Suprapubic skin (tissue), 4 donors: ENCODE measurements at places on chromosomes 13 and 19. TPM values are rescaled to one million over a fixed set of nuclear protein-coding genes. Genes with fewer than 3 reads are reported as not detected.
A peak's percentile ranks its signal among the peaks of the same experiment; 100 is the strongest.

- no peak overlapping the region for H3K4me3 ChIP-seq
- peaks cover 52% of the 10 kb centered on the region for H3K36me3 ChIP-seq
- no peaks in the 10 kb centered on the region for H3K4me1 ChIP-seq
- no peak for DNase-seq
- H3K27ac ChIP-seq: no peak overlapping the region
These were observed 15.1 kb downstream of the ZNF175 start for GRCh38 chr19:51586103-51586728.

GRCh38 chr19:54420383-54421168, 5.3 kb downstream of the TTYH1 start:
- peaks cover 18% of the 10 kb centered on the region for H3K4me1 ChIP-seq
- no peak overlapping the region for H3K4me3 ChIP-seq
- no peak for DNase-seq
- H3K27ac ChIP-seq: peak overlapping the region; percentile 44
- H3K27me3 ChIP-seq: peaks cover 82% of the 10 kb centered on the region

- H3K4me1 ChIP-seq: peaks cover 37% of the 10 kb centered on the region
- no peak for DNase-seq
- H3K27me3 ChIP-seq: no peaks in the 10 kb centered on the region
- peaks cover 69% of the 10 kb centered on the region for H3K36me3 ChIP-seq
These were observed 4.9 kb downstream of the ERCC1 start for GRCh38 chr19:45418802-45419201.

Gene NCCRP1
- total RNA-seq: 317 TPM

Gene DKKL1
- total RNA-seq: not detected

DNA sequence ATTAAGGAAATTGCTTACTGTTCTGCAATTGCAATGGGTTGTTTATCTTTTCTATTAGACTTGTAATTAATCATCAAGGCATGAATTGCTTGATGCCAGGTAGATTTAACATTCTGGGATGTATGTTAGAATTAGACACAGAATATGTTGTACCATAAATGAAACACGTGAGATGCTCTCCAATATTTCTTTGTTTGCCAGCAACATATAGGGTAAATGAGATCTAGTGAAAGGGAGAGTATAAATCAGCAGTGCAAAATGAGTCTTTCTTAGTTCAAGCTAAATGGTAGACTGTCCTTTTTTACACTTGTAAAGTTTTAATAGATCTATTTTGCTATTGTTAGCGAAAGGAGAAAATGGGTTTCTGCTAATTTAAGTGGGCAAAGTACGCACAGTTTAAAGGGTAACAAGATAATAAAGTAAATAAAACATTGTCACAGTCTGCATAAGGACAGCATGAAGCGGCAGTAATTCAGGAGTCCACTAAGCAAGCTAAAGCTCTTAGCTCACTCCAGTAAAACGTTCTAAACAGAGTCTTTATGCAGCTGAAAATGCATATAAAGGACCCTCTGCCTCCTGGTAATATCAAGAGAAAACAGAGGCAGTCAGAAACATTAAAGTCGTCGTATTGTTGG, 1137.1 kb downstream of the OLFM4 start:
- no peak for DNase-seq
- H3K27ac ChIP-seq: no peak overlapping the region
- H3K4me1 ChIP-seq: no peaks in the 10 kb centered on the region
- H3K27me3 ChIP-seq: no peaks in the 10 kb centered on the region

- H3K4me3 ChIP-seq: no peak overlapping the region
- DNase-seq: no peak
These were observed 1.8 kb downstream of the LIN37 start for GRCh38 chr19:35750167-35750566.

- no peak overlapping the region for H3K27ac ChIP-seq
- H3K4me3 ChIP-seq: no peak overlapping the region
These were observed 38.9 kb downstream of the TEX29 start for GRCh38 chr13:111359237-111359915.

DNA sequence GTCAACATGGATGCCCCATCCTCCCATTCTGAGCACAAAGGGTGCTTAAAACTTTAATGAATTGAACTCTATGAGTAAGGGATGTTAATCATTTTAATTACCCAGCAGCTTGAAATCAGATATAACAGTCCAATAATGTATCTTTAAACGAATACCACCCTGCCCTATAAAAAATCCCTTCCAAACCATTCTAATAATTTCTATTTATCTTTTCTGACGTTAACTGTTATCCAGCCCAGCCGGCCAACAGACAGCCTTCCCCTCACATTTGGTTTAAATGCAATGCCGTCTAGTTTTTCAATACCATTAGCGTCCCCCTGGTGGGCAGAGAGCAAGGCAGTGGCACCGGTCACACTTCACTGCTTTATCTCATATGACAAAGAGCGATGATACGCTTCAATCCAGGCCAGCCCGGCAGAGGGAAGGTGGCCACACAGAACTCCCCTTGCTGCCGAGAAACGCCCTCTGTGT, 402.2 kb upstream of the ZNF507 start:
- H3K36me3 ChIP-seq: no peaks in the 10 kb centered on the region
- no peak for DNase-seq
- no peaks in the 10 kb centered on the region for H3K4me1 ChIP-seq
- no peak overlapping the region for H3K4me3 ChIP-seq
- no peak overlapping the region for H3K27ac ChIP-seq

DNA sequence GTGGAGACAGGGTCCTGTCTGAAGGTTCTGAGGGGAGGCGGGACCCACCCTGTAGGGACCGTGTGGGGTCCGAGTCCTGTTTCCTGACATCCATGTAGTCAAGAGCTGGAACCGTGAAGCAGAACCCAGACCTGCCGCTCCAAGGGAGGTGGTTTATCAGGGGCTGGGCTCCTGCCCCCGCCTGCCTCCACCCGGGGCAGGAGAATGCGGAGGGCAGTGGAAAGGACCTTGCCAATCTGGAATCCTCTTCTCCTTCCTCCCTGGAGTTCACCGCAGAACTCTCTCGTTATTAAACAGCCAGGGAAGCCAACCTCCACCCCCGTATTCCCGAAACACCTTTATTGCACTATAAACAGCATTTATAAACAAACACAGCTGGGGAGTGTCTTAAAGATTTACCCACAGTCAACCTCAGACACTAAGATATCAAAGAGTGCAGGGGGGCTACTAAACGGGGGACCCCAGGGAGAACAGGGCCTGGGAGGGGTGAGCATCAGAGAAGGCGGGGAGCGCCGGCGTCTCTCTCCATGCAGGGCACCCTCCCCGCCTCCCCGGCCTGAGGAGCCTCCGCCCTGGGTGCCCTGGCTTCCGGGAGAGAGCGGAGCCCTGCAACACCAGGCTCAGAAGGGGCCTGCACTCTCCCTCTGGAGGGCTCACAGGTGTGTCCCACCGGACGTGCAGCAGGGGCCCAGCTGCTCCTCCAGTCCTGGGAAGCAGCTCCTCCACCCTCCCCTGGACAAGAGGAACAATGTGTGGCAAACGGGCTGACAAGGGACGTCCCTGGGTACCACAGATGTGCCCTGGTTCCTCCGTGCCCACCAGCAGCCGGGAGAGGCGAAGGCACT, 3.6 kb downstream of the C2CD4C start:
- H3K4me1 ChIP-seq: peaks cover 30% of the 10 kb centered on the region
- peaks cover 82% of the 10 kb centered on the region for H3K27me3 ChIP-seq
- H3K4me3 ChIP-seq: no peak overlapping the region

GRCh38 chr13:111518161-111518792, 197.8 kb downstream of the TEX29 start:
- no peak overlapping the region for H3K27ac ChIP-seq
- no peaks in the 10 kb centered on the region for H3K4me1 ChIP-seq
- H3K36me3 ChIP-seq: no peaks in the 10 kb centered on the region
- DNase-seq: no peak

DNA sequence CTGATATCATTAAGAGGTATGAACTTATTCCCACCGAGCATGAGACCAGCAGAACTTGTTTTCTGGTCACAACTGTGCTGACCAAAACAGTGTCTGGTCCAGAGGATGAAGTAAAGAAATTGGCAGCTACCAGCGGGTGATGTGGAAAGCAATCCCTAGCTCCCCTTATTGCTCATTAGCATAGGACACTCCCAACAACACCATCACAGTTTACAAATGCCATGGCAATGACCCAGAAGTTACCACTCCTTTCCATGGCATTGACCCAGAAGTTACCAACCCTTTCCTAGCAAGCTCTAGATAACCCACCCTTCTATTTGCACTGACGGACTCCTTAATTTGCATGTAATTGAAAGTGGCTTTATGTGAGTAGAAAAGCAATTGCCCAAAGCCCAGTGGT, 1856.1 kb downstream of the OLFM4 start:
- DNase-seq: no peak
- no peak overlapping the region for H3K4me3 ChIP-seq
- no peak overlapping the region for H3K27ac ChIP-seq
- no peaks in the 10 kb centered on the region for H3K27me3 ChIP-seq
- no peaks in the 10 kb centered on the region for H3K4me1 ChIP-seq
- H3K36me3 ChIP-seq: no peaks in the 10 kb centered on the region

Gene OVOL3
- not detected for total RNA-seq

- no peak overlapping the region for H3K4me3 ChIP-seq
- no peaks in the 10 kb centered on the region for H3K27me3 ChIP-seq
- no peaks in the 10 kb centered on the region for H3K36me3 ChIP-seq
- DNase-seq: no peak
- no peaks in the 10 kb centered on the region for H3K4me1 ChIP-seq
These were observed 159.0 kb upstream of the IRS2 start for GRCh38 chr13:109945206-109945960.

DNA sequence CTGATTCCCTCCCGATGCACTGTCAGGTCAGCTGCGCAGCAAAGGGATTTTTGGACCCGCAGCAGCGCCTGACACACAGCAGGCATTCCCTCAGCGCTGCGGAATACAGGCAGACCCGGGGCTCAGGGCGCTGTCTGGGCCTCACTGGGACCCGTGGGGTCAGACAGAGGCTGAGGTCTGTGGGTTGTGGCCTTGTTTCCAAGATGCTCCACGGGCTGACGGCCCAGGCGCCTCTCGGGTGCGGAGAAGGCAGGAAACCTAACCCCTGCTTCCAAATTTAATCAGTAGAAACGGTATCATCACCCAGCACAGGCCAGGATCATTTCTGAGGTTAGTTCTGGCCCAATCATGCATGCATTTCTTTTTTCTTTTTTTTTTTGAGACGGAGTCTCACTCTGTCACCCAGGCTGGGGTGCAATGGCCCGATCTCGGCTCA, 686 bp upstream of the RNF126 start:
- no peaks in the 10 kb centered on the region for H3K27me3 ChIP-seq
- no peak for DNase-seq
- H3K4me1 ChIP-seq: peaks cover 55% of the 10 kb centered on the region
- H3K27ac ChIP-seq: peak overlapping the region; percentile 96
- H3K36me3 ChIP-seq: no peaks in the 10 kb centered on the region
- H3K4me3 ChIP-seq: peak overlapping the region; percentile 96

- no peak overlapping the region for H3K4me3 ChIP-seq
- peaks cover 57% of the 10 kb centered on the region for H3K36me3 ChIP-seq
- H3K4me1 ChIP-seq: peaks cover 20% of the 10 kb centered on the region
- no peak for DNase-seq
These were observed 2.7 kb downstream of the SYDE1 start for GRCh38 chr19:15109768-15110417.

- H3K27ac ChIP-seq: no peak overlapping the region
- H3K36me3 ChIP-seq: peaks cover 96% of the 10 kb centered on the region
- no peak for DNase-seq
These were observed 18.0 kb downstream of the CLASRP start for GRCh38 chr19:45056831-45057230.

GRCh38 chr13:90039516-90039915, 1308.0 kb upstream of the MIR17HG start:
- H3K36me3 ChIP-seq: no peaks in the 10 kb centered on the region
- DNase-seq: no peak
- no peaks in the 10 kb centered on the region for H3K27me3 ChIP-seq
- no peak overlapping the region for H3K4me3 ChIP-seq

GRCh38 chr13:27500806-27501534, 50.6 kb upstream of the MTIF3 start:
- H3K4me1 ChIP-seq: no peaks in the 10 kb centered on the region
- H3K27ac ChIP-seq: no peak overlapping the region
- H3K36me3 ChIP-seq: no peaks in the 10 kb centered on the region
- H3K4me3 ChIP-seq: no peak overlapping the region

- H3K4me3 ChIP-seq: no peak overlapping the region
- no peak overlapping the region for H3K27ac ChIP-seq
- peaks cover 2% of the 10 kb centered on the region for H3K4me1 ChIP-seq
- peaks cover 16% of the 10 kb centered on the region for H3K36me3 ChIP-seq
- H3K27me3 ChIP-seq: no peaks in the 10 kb centered on the region
These were observed 767 bp upstream of the GPR18 start for GRCh38 chr13:99258946-99259345.

- H3K4me1 ChIP-seq: no peaks in the 10 kb centered on the region
- no peaks in the 10 kb centered on the region for H3K36me3 ChIP-seq
- no peak overlapping the region for H3K27ac ChIP-seq
- H3K4me3 ChIP-seq: no peak overlapping the region
- DNase-seq: no peak
- no peaks in the 10 kb centered on the region for H3K27me3 ChIP-seq
These were observed 219.9 kb downstream of the SPRY2 start for GRCh38 chr13:80121038-80121437.

DNA sequence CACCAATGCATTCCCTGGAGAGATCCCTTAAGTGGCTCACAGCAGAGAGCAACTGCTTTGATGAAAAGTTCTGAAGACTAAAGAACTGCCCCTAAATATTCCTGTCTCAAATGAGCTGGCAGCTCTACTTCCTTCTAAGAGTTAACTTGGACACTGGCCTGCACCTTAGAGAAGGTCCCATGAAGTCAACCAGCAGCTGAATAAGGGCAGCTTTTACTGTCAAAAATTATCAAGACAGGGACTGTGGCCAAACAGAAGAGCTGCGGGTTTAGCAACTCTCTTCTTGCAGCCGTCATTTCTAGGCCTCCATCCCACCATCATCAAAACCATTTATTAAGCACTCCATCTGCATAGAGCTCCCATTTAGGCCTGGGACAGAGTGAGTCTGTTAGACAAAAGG, 491.1 kb upstream of the TSHZ3 start:
- no peak overlapping the region for H3K27ac ChIP-seq
- no peak overlapping the region for H3K4me3 ChIP-seq
- H3K36me3 ChIP-seq: no peaks in the 10 kb centered on the region
- no peaks in the 10 kb centered on the region for H3K27me3 ChIP-seq
- H3K4me1 ChIP-seq: no peaks in the 10 kb centered on the region

- peaks cover 22% of the 10 kb centered on the region for H3K4me1 ChIP-seq
- H3K36me3 ChIP-seq: no peaks in the 10 kb centered on the region
- peak; percentile 92 for DNase-seq
- no peaks in the 10 kb centered on the region for H3K27me3 ChIP-seq
- peak overlapping the region; percentile 53 for H3K4me3 ChIP-seq
These were observed 8.1 kb downstream of the RINL start for GRCh38 chr19:38869836-38870607.

DNA sequence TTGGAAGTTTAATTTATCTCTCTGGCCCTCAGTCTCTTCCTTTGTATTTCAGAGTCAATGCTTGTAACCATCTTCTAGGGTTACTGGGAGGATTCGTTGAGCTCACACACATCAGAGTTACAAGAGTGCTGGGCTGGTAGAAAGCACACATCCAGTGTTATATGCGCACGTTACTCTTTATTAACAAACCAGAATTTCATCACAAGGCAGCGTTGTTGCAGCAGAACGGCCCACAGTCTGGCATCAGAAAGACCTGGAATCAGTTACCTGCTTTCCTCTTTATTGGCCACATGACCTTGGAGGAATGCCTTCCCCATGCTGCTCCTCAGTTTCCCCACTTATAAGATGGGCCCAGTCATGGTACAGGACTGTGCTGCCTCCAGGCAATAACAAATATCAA, 3.9 kb downstream of the ZNF865 start:
- no peaks in the 10 kb centered on the region for H3K27me3 ChIP-seq
- H3K4me1 ChIP-seq: peaks cover 37% of the 10 kb centered on the region

- H3K27ac ChIP-seq: no peak overlapping the region
- no peaks in the 10 kb centered on the region for H3K4me1 ChIP-seq
- no peak overlapping the region for H3K4me3 ChIP-seq
- H3K36me3 ChIP-seq: no peaks in the 10 kb centered on the region
- H3K27me3 ChIP-seq: peaks cover 45% of the 10 kb centered on the region
These were observed 46.1 kb upstream of the NFIC start for GRCh38 chr19:3320354-3320670.
